DND-41 (cell line): ENCODE measurements at places on chromosomes 13 and 19.

- DNase-seq, result no peak
These were observed 177.3 kb downstream of the URI1 start for GRCh38 chr19:30119180-30119908.

- no peak for DNase-seq
These were observed at the start of gene NMRK2 for GRCh38 chr19:3932931-3933810. Gene NMRK2 (plus strand): TSS chr19:3933069. CDS start chr19:3933672, 603 bp downstream.

GRCh38 chr19:31349160-31349881, at the start of gene TSHZ3:
Gene TSHZ3 (minus strand): TSS chr19:31349436. CDS start chr19:31349219, 217 bp downstream.
- DNase-seq, result peak; percentile 87

- peak; percentile 72 for DNase-seq
These were observed 24.6 kb upstream of the BCL3 start for GRCh38 chr19:44723952-44724319.

DNA sequence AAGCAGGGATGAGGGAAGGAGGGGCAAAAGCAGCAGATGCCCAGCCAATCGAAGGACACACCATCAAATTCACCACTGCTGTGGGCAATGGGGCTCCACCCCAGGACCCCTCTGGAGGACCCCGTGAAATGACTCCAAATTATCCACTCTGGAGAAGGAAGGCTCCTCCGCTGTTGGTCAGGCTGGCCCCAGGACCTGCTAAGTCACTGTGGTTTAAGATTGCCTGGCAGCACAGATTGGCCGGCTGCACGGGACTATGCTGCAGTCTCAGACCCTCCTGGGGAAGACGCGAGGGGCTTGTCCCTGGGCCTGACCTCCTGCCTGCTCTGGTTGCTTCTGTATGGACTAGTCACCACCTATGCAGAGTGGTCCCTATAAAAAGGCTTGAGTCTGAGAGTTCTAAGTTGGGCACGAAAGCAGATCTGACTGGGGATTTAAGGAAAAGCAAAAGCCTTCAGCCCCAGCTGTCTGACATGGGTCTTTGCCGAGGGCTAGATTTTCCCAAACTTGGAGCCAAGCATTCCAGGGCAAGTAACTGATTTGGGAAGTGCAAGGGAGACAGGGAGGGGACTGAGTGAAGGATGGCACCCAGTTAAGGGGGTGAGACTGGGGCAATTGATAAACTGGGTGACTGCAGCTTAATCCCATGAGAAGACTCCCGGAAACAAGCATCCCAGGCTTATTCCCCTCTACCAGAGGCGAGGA, 91.7 kb downstream of the TSHZ3 start:
- no peak for DNase-seq

- peak; percentile 90 for DNase-seq
These were observed 91.6 kb downstream of the GNG7 start for GRCh38 chr19:2610637-2611482.

- no peak for DNase-seq
These were observed 452.6 kb downstream of the ZNF536 start for GRCh38 chr19:30824809-30825208.
